ENCODE measurements at places on chromosomes 4 and X.
A peak's percentile ranks its signal among the peaks of the same experiment; 100 is the strongest.

- DNase-seq: no peak
Measured at GRCh38 chr4:143357161-143357845, 20.6 kb downstream of the GAB1 start.

- no peak for DNase-seq
Measured at GRCh38 chrX:136636121-136636520, 11.8 kb upstream of the CD40LG start.

DNA sequence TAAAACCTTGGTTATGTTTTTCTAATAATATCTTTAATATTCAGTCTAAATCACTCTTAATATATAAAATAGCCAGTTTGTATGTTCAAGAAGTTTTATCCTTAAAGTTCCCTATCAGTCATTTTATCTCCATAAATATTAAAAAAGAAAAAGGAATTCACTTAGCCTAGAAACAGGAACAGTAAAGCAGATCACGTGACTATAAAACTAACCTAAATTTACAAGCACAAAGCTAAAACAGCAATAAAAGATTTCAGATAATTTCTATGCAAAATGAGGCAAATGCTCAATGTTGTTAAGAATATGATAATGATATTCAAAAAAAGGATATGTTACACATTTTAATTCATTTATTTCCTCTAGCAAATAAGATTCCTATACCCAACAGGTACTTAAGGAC, 57.1 kb upstream of the TNIP3 start:
- no peak for DNase-seq

DNA sequence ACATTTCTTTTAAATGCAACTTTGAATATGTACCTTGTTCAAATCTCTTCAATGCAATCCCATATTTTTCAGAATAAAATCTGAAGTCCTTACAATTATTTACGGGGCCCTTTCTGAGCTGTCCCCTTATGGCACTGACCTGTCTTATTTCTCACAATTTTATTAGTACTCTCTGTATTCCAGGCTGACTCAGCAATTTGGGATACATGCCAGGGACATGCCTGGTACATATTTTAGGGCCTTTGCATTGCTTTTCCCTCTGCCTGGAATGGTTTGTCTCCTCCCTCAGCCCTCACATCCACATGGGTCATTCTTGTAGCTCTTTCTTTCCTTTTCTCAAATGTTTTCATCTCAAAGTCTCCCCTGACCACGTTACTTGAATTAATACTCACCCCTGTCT, 172.2 kb upstream of the TECRL start:
- DNase-seq: peak; percentile 2

- DNase-seq: no peak
Measured at GRCh38 chr4:173039617-173040577, 128.7 kb upstream of the GALNT7 start.

DNA sequence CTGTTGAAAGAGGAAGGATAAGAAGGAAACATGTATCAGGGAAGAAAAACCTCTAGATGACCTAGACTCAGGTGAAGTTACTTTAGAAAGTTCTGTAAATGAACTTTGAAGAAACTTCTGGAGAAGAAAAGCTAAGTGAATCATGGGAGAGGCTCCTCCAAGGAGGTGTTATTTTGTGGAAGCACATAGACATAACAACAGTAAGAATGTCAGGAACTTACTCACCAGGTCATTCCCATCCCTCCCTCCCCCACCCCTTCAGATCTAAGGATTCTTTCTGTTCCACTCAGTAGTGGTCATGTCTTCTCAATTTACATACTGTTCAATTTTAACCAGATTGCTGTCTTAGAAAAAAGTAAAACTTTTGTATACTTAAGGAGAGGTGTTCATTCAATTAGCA, 310.5 kb upstream of the DDX53 start:
- DNase-seq: peak; percentile 27

DNA sequence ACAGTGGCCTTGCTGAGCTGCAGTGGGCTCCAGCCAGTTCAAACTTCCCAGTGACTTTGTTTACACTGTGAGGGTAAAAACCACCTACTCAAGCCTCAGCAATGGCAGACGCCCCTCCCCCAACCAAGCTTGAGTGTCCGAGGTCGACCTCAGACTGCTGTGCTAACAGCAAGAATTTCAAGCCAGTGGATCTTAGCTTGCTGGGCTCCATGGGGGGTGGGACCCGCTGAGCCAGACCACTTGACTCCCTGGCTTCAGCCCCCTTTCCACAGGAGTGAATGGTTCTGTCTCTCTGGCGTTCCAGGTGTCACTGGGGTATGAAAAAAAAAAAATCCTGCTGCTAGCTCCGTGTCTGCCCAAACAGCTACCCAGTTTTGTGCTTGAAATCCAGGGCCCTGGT, 168.9 kb upstream of the INTU start:
- no peak for DNase-seq

DNA sequence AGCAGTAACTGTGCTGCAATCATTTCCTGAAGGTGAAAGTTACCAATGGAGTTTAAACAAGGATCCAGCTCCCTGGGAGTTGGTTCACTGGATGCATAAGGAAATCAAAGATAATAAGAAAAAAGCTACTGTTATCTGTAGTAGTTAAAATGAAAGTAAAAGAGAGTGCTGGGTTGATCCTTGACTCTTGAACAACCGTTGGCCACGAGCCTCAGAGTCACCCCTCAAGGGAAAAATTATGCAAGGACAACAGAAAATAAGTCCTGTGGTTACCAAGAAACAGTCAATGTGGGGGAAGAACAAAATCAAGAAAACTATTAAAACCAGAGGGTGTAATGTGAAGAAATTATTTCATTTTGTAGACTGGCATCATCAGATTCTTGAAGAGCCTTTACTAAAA, 49.7 kb upstream of the DDIT4L start:
- no peak for DNase-seq

- DNase-seq: no peak
Measured at GRCh38 chrX:24110069-24110468, 39.5 kb upstream of the ZFX start.

DNA sequence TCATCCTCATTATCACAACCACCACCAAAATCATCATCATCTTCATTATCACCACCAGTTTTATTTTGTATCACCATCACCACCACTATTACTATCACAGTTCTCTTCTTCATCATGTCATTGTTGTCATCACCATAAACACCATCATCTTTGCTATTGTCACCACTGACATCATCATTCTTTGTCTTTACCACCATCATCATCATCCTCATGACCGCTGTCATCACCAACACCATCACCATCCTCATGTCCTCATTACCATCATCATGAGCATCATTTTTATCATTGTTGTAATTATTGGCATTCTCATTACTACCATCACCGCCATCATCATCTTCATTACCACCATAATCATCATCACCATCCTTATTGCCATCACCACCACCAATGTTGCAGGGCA, 31.4 kb downstream of the EVC start:
- no peak for DNase-seq

DNA sequence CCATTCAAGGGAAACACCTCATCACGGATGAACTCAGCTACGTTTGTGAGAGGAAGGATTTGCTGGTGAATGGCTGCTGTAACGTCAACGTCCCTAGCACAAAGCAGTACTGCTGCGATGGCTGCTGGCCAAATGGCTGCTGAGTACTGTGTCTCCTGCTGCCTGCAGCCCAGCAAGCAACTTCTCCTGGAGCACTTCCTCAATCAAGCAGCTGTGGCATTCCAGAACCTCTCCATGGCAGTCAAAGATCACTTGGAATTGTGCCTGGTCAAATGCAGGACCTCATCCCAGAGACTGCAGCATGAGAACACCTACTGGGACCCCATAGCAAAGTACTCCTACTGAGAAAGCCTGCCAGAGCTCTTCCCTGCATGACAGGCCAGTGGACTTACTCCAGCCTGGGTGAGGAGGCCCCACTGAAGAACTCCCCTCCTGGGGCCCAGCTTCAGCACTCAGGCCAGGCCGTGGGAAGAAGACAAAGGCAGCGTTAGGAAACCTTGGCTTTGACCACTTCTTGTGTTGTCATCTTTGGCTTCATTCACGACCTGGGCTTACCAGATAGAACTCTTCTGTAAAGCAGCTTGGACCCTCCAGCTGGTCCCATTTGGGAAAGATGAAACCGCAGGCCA, 244.3 kb downstream of the RBMX2 start:
- DNase-seq: peak; percentile 15
